ENCODE measurements at places on chromosomes 4 and X.

- DNase-seq: no peak
Observed at GRCh38 chr4:150588316-150588715, 6.4 kb downstream of the MAB21L2 start.

DNA sequence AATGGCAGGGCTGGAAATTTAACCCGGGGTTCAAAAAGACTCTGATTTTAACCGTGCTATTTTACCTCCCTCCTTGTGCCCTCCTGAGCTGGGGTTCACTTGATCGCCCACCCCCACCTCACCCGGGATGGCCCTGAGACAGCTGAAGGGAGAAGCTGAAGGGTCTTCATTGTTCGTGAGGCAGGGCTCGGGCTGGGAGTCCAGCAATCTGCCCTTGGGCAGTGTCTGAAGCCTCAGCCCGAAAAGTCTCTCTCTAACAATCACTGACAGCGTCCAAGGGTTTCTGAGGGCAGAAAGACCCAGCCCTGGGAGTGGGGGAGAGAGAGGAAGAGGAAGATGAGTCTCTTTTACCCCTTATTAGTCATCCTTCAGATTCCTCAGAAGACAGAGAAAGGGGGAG lies 39.4 kb upstream of the PHOX2B start:
- DNase-seq: no peak

DNA sequence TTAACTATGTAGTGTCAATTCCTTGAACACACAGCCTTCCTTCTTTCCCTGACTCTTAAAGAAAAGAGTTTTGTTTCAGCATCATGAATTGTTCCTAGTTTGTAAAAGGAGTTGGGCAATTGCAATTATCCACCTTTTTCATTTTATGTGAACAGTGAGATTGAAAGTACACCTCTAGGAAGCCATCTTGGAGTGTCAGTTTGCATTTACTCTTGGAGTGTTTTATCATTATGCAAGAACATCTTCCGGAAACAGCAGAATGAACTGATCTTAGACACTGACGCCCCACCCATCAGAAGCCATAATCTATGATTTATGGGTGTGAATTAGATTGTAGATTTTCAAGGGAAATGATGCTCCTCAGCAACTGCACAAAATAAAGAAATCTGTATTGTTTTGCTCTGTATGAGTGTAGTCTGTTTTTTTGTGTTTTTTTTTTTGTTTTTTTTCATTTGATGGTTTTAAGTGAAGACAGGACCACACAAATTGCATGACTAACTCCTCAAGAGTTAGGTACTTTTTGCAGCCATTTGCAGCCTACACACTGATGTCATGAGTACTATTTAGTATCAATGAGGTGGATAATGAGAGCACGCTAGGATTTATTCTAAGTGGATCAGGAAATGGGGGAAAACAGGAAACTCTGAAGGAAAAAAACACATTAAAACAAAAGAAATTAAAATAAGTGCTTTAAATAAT lies 19.5 kb upstream of the FGF2 start:
- DNase-seq: no peak

DNA sequence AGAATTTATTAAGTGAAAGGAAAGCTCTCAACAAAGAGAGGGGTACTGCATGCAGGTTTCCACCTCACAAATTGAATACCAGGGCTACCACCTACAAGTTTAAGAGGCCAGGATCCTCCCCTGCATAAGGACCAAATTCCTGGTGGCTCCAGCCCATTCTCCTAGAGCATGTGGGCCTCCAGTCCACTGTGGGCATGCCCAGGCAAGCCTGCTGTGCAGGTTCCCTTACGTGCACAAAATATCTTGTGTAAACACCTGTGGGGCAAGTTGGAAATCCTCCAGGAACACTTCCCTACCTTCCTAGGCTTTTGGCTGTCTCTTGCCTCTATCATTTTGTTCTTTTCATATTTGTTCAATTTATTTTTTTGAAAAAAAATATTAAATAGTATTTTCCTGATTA lies 724.3 kb downstream of the ARAP2 start:
- DNase-seq: no peak

DNA sequence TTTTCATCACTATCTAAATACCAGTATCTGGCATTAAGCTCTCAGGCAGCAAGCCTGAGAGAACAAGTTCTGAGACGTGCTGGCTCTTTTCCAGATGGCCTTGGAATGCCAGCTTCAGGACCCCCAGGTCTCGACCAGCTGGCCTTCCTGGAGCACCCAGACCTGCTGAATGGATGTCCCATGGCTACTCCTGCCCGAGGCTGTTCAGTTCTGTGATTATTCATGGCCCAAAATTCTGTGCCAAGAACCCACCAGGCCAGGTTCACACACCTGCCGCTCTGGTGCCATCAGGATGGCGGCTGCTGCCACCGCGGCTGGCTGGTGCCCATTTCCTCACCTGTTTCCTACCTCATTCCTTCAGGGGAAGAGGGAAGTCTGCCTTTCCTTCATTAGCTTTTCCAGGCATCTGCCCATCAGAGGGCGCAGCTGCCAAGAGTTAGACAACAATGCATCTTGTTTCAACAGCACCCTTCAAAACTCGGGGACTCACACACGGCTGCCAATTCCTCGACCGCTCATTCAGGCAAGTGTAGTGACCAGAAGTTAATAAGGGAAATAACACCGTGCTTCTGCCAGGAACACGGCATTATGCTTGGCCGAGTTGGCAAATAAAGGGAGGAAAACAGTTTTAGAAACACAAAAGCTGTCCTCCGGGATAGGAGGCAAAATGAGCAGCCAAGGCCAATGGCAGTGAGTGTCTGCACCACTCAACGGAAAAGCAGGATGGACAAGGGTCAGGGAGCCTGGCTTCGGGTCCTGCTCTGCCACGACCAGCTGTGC lies 173.8 kb downstream of the NSUN7 start:
- no peak for DNase-seq

DNA sequence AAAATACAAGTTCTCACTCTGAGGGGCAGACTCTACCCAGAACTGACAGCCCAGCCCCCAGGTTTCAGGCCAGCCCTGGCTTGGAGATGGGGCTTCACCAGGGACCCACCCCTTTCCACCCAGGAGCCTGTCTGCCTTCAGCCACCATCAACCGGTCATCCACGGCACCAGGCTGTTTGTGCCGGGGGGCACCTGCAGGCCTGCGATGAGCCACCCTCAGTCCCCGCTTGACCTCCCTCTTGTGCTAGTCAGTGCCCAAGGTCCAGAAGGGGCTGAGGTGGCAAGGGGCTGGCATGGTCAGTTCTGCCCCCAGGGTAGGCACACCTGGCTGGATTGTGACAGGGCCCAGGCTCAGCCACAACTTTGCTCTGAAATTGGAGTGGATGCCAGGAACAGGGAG lies 82.1 kb downstream of the ADRA2C start:
- DNase-seq: no peak

DNA sequence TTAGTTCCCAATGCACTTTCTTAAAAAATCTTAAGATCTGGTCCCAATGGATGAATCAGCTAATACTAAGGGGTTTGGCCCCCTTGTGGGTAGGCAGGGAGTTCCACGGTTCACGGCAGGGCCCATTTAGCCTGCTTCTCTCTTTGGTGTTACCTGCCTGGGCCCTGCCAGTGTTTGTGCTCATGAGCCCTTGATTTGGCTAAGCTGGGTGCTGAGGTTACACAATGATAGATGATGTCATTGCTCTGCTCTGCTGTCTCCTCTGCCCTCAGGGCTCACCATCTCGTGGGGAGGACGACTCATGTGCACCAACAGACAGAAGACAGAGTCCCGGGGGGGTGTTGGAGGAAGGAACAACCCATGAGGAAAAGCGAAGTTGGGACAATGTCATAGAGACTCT lies 24.4 kb downstream of the RTL5 start:
- DNase-seq: no peak

DNA sequence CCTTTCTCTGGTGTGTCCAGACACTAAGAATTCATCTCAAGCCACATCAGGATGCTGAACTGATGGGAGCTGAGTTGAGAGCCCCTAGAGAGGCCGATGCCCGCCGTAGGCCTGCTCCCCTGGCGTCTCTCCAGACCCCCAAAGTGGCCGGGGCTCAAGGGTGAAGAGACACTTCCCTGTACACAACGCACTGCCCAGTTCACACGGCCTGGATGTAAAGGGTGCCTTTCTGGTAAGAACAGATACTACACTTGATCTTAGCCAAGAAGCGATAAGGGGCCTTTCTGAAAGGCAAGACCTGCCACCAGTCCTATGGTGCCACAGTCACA lies 5.1 kb upstream of the TREX2 start:
- DNase-seq: no peak

DNA sequence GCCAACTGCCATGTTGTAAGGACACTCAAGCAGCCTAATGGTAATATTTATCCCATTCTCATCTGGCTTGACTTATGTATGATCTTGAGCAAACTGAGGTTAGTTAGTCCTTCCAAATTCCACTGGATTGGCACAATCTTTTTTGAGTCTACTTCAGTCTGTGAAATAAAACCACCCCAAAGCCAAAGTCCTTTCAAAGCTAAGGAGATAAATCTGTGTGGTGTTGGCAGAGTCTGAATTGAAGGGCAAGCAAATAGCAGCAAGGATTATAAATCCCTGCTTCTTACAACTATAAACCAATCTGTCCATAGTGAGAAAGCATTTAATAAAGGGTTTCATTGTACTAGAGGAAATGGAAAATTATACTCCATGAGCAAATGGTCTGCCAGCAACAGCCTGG lies 233.9 kb upstream of the GLRA2 start:
- no peak for DNase-seq

- DNase-seq: no peak
Observed at GRCh38 chr4:37685823-37686372, 278 bp downstream of the RELL1 start.

GRCh38 chr4:137333031-137333430 lies 199.3 kb downstream of the PCDH18 start:
- no peak for DNase-seq

GRCh38 chrX:139287155-139287924 lies 243.2 kb upstream of the F9 start:
- DNase-seq: no peak

DNA sequence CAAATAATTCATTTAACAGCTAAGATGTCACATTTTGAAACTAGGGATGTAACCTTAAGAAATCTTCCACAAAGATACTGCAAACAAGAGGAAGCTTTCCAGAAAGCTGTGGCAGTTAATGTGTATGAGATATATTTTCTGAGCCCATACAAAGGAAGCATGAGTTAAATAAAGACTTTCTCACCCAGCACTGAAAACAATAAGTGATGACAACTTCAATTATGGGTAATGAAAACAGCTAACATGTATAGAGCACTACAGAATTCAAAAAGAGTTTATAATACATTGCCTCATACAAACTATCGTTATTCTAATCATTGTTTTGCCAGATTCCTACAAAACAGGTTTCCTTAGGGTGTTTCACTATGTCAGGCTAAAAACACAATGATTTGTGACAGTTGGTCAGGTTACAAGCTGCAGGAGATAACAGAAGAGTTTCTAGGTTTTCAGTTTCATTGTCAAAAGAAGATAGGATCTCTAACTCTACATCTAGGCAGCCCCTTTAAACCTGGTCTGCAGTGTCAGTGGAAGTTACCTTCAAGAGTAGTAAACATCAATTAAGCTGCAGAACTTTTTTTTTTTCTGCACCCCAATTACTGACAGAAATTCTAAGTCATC lies 618.1 kb upstream of the ADGRL3 start:
- DNase-seq: no peak

- no peak for DNase-seq
Observed at GRCh38 chrX:77786365-77786680, 307 bp upstream of the ATRX start.

DNA sequence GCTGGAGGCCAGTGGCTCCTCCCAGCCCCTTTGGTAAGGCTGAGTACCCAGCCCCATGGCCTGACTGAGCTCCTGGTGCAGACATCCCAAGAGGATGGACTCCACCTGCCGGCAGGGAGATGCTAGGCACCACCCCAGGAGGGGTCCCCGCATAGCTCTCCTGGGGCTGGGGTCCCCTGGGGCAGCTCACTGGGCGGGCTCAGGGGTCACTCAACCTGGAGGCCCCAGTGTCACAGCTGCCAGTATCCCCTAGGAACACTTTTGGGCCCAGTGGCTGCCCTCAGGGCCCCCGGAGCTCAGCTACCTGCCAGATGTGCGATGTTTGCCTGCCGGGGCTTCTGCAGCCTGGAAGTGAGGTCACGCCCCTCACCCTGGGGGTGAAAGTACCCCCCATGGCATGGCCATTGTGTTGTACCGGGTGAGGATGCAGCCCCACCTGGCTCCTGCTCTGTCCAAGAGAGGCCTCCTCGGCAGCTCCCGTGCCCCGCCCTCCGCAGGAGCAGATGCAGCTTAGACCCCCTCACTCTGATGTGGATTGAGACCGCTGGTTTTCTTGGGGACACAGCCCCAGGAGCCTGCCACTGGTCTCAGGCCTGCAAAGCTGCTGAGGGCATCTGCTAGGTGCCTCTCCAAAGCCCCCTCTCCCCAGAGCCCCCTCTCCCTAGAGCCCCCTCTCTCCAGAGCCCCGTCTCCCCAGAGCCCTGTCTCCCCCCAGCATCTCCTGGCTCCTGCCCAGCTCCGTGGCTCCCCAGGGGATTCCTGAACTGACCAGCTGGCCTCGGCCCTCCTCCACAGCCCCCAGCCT lies 6.7 kb upstream of the HGFAC start:
- DNase-seq: no peak

DNA sequence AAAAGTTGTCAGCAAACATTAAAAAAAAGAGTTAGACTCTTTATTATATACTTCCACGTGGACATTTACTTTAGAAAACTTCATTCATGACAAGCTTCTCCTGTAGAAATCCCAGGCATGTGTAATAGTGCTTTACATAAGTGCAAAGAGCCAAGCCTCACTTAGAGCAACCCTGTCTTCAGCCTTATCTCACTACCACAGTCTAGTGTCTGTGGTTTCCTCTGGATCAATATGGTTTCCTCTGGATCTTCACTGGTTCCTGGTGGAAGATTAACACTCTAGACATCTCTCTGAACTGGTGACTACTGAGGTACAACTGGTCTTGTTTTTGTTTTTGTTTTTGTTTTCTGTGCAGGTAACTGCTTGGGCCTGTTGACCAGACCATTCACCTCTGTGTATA lies 18.4 kb upstream of the ARMCX5 start:
- DNase-seq: no peak

DNA sequence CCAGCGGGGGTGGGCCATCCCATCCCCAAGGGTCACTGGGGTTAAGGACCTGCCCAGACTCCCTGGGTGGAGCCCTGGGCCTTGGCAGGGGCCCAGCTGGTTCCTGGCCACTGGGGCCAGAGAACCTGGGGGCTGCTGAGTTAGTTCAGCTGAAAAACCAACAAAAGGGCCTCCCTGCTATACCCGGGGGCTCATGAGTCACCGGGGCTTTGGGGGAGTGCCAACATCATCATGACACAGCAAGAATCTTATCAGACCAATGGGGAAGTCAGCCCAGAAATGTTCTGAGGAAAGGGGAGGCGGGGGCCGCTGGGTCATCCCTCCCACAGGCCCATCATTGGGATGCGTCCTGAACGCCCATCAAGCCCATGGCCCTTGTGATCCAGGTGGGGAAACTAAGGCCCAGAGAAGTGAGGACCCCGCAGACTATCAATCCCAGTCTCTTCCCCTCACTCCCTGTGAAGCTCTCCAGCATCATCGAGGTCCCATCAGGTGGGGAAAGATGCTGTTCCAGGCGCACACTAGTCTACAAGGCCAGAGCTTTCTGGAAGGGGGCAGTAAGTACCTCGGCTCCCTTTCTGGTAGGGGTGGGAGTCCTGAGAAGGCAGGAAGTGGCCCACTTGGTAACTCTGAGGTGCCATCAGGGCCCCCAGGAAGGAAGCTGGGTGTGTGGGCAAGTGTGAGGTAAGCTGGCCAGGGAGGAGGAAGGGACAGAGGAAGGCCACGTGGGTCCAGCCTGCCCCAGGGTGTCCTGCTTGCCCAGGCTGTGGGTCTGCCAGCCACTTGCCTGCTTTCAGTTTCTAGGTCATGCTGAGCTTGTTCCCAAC lies 4.5 kb downstream of the G6PD start:
- DNase-seq: peak; percentile 19

Measured in DMS 273 treated with DMSO at 0.1 percent for 48 hours (cell line).